ENCODE measurements at places on chromosomes 16 and 17.

GRCh38 chr16:31413943-31414342, 14.2 kb downstream of the COX6A2 start:
- no peak for DNase-seq

GRCh38 chr17:75697651-75698291, 23.5 kb upstream of the ITGB4 start:
- DNase-seq, result no peak

DNA sequence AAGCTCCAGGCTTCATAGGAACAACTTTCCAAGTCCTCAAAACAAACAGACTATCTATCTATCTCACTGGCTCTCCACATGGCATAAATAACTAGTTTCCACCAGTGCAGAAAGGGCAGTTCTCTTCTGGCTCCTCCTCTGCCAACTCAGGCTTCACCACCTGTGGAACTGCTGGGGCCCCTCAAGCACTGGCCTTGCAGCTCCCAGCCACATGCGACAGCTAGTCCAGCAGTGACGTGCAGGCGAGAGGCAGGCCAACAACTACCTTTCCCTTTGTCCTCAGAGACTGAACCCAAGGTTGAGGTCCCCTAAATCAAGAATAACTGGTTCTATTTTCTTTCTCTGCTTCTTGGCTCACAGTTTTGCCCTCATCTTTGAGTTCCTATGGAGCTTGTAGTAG, 137.6 kb downstream of the AATF start:
- DNase-seq, result no peak

GRCh38 chr16:54805648-54806047, 125.0 kb upstream of the IRX5 start:
- no peak for DNase-seq

- no peak for DNase-seq
Measured at GRCh38 chr16:59586331-59586730, 852.2 kb upstream of the GOT2 start.

GRCh38 chr17:78458736-78459335, 80.4 kb downstream of the PGS1 start:
- DNase-seq, result no peak

DNA sequence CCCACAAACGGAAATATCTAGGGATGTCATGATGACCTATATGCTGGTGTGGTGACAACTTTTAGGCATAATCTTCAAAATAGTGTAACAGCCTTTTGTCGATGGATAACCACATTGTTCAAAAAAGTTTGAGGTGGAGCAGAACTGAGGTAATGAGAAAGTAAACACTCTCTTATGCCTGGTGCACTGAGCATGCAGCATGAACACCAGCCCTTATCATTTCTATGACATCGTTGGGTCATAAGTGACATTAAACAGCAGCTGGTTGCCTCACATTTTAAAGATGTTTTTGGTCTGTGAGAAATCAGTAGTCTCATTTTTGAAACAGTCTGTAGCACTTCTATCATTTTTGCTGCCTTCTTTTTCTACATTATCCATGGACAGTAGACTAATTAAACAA, 1.8 kb downstream of the KRT23 start:
- DNase-seq, result no peak

- DNase-seq, result no peak
Measured at GRCh38 chr17:80463784-80464400, 12.5 kb downstream of the NPTX1 start.

DNA sequence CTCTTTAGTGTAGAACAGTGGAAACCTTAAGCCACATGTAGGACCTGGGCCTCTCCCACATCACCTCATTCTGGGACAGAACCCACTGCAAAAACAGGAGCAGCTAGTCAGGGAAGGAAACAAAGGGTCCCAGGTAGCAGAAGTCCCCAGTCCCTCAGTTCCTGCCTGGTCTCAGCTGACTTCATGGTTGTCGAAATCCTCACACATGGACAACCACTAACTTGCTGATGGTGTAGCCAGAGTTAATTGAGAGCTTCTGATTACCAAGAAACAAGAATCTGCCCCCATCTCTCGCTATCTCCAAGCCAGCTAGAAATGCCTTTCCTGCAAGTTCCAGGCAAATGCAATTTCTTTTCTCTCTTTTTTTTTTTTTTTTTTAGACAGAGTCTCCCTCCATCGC, 3.6 kb upstream of the ARL5C start:
- no peak for DNase-seq

DNA sequence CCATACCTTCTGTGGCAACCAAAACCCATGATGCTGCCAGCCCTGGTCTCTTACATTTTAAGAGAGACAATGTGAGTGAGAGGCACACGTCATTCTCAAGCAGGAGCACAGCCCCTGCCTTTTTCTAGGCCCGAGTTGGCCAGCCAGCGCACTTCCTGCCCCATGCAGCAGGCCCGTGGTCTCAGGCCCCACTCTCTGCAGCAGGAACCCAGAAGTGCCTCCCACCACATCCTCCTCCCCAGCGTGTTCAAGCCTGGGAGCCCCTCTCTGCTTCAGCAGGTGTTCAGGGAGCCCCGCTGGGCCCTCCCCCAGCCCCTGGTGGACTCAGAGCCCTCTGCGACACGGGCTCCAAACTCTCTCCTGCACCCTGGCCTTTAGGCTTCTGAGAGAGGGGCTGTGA, 30.5 kb downstream of the ITGAE start:
- no peak for DNase-seq

DNA sequence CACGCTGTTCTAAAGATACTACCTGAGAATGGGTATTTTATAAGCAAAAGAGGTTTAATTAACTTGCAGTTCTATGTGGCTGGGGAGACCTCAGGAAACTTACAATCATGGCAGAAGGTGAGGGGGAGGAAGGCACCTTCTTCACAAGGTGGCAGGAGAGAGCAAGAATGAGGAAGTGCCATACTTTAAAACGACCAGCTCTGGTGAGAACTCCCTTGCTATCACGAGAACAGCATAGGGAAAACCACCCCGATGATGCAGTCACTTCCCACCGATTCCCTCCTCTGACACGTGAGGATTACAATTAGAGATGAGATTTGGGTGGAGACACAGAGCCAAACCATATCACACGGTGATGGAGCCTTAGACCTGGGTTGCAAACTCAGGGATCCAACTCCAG, 317.5 kb upstream of the EEF2KMT start:
- no peak for DNase-seq

DNA sequence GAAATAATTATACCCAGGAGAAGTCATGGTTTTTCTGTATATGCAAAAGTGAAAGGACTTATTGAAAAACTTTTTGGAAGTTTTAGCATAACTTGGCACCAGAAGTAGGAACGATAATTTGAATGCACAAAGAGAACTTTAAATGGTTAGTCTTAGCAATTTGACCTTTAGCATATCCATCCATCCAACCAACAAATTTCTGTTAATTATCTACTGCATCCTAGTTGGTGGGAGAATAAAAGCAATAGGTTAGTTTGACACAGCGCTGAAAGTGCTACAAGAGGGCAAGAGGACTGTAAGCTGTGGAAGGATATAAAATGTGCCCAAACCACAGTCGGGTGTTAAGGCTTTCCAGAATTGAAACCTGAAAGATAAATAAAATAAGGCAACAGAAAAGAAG, 17.6 kb downstream of the SPAG9 start:
- DNase-seq, result no peak

GRCh38 chr16:68396481-68396880, 51.8 kb downstream of the SMPD3 start:
- DNase-seq, result no peak

DNA sequence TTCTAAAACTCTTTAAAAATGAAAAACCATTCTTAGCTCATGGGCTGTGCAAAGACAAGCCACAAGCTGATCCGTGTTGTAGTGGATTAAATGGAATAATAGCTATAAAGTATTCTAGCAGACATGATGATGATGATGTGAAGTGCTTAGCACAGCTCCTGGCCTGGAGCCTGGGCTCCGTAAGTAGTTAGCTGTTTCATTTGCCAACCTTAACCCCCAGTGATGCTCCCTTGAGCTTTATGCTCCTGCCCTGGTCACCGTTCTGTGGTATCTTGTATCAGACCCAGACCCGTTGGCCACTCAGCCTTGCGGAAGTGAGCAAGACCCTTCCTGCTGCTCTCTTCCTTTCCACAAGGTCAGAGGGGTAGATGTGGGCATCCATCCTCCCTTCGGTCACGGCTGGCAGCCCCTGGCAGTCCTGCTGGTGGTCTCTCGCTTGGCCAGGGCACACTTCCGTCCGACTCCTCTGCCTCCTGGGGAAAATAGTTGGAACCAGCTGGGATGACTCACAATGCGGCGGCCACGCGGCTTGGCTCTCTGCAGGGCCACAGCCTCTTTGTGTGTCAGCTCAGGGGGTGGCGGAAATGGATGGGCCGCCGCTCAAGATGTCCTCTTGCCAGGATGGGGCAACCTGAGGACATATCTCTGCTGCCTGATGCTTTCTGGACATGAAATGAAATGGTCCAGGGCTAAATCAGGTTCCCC, 79.1 kb downstream of the GPR139 start:
- DNase-seq, result no peak

- DNase-seq, result no peak
Measured at GRCh38 chr17:45867171-45867570, 22.5 kb downstream of the SPPL2C start.

DNA sequence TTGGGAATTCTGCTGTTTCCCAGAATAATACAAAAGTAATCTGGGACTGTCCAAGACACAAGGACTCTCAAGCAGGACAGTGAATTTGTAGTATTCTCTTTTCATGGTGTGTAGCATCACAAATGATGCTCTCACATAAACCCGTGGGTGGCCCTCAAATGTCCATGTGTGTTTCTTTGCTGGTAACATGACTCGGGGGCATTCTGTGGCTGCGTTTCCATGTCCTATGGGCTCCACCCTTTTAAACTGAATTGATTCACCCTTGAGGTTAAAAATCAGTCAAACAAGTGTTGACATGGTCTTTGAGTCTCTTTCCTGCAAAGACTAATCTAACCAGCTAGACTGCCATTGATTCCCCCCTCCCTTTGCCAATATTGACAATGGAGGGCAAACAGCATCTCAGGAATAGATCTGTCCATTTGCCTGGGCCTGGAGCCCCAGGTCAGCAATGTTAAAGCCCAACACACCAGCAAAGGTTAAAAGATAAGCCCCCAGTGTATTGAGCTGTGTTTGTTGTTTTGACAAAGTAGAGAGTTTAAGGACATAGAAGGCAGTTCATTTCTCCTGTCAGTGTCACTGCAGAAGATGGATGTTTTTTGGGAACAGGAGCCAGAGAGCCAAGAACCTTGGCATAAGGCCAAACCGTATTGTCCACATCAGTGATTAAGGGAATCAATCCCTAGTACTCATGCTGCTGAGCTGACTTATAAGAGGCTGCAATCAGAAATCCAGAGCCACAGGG, 117.1 kb upstream of the COX10 start:
- no peak for DNase-seq

- DNase-seq, result no peak
Measured at GRCh38 chr17:68033636-68034451, 1.7 kb upstream of the KPNA2 start.

DNA sequence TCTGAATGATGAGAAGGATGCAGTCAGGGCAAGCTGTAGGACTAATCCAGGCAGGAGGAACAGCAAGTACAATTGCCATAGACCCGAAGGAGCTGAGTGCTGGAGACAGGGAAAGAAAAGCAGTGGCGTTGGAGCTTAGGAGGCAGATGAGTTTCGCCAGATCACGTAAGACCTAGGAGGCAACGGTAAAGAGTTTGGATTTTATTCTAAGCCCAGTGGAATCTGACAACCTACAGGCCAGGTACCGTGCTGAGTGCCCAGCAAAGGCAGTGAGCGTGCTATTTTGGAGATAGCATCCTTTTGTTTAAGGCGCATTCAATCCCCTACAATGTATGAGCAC, 1.2 kb downstream of the USP43 start:
- DNase-seq, result no peak

GRCh38 chr17:14201021-14201987, 35.4 kb downstream of the CDRT15 start:
- DNase-seq, result no peak

- no peak for DNase-seq
Measured at GRCh38 chr16:69513180-69513966, 52.4 kb upstream of the NFAT5 start.

- DNase-seq, result no peak
Measured at GRCh38 chr16:85307552-85308364, 195.5 kb upstream of the CIBAR2 start.

DNA sequence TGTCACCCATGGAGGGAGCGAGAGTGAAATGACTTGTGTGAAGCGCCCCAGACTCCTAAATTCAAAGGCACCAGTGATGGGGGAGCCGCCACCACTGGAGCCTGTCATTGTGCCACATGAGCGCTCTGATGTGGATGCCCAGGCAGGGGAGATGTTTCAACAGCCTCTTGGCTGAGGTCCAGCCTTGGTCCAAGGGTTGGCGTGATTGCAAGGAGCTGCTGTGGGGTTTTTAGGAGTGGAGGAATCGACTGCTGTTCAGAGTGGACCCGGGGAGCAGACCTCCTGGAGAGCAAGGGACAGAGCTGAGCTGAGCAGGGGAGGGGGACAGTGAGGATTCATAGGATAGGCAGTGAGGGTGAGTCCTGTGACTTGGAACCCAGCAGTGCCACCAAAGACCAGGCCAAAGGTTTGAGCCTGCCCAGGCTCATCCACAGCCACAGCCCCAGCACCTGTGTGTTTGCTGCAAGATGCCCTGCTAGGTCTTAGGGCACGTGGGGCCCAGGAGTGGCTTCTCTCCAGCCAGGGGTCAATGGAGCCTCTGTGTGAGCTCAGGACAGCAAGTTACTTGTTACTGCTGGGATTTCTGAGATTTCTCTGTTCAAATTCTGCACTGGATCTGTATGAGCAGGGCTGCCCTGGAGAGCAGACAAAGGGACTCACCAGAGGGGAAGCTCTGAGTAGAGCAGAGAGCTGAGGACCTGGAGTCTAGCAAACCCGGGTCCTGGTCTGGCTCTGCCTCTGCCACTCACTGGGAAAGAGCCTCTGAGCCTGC, 20.3 kb downstream of the RHBDL3 start:
- no peak for DNase-seq

- no peak for DNase-seq
Measured at GRCh38 chr16:62079236-62079635, 43.0 kb upstream of the CDH8 start.

- DNase-seq, result no peak
Measured at GRCh38 chr16:53085931-53086421, 31.2 kb downstream of the CHD9 start.

- no peak for DNase-seq
Measured at GRCh38 chr16:64417711-64418227, 704.1 kb downstream of the CDH11 start.

- DNase-seq, result no peak
Measured at GRCh38 chr17:1197379-1197778, 17.6 kb upstream of the ABR start.
